ENCODE measurements at places on chromosomes 6 and 20. TPM values are rescaled to one million over a fixed set of nuclear protein-coding genes. Genes with fewer than 3 reads are reported as not detected.

DNA sequence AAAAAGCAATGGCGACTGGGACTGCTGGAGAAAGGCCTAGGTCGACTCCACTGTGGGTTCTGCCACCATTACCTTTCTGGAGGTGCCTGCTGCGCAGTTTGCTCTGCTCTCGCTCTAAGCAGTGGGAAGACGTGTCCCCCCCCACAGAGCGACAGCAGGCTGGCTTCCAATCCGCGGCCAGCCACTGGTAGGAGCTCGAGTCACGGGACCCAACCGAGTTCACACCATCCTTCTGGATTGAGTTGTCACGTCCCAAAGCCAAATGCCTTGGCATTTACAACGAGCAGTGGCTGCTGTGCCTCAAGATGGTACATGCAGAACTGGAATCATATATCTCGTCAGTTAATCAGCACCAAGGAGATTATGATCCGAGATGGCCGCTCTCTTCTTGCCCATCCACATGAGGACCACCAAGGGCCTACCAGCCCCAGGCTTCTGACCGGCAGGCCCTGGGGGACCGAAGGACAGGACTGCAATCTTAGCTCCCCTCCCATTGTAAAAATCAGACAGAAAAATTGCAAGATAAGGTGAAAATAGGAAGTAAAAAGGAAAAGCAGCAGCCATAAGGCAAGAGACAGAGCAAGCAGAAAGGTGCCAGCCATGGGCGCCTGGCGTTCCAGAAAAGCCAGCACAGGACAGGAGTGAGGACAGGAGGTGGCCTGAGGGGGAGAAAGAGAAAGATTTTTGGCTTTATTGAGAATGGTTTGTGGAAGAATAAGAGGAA is 74.4 kb downstream of the TRAM2 start:
- no peak for DNase-seq

Gene NOTCH4
- 23.0 TPM for total RNA-seq

DNA sequence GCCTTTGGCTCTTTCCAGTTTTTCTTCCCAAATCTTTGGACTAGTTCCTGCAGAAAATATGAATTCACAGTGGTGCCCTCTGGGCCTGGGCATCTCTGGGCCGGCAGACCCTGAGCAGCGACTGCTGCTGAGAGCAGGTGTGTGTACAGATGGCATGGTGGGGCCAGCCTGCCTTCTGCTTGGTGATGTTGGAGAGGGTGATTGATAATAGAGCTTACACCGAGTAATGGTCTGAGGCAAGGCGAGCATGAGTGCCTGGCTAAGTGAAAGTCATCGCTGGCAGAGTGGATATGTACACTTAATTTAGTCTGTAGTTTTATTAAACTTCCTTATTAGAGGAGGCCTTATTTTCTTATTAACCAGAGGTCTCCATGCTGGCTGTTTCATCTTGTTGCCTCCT is 156.9 kb downstream of the CDKAL1 start:
- no peak for DNase-seq

DNA sequence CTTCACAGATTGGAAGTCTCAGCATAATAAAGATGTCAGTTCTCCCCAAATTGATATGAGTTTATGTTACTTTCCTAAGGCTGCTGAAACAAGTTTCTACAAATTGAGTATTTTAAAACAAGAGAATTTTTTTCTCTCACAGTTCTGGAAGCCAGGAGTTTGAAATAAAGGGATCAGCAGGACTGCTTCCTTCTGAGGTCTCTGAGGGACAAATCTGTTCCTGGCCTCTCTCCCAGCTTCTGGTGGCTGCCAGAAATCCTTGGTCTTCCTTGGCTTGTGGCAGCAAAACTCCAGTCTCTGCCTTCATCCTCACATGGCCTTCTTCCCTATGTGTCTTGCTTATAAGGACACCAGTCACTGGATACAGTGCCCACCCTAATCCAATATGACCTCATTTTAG is 136.1 kb downstream of the TFAP2A start:
- DNase-seq: no peak

DNA sequence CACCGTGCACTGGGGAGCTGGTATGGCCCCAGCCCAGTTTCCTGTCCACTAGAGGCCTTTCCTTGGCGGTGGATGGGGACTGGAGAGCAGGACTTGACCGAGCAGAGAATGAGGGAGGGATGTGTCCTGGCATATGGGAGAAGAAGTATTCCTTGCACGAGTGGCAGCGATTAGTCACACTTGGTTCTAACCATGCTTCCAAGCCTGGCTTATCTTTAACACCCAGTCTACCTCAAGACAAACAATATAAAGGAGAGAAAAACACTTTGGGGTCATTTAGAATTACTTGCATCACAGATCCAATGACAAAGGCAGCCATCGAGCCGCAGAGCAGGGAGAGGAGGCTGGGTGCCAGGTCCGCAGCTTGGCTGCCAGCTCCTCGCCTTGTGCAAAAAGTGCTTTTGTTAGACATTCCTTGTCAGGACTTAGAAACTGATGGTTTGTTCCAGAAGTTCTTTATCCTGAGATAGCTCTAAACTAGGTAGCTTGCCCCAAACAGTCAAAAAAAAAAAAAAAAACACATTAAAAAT is 214.9 kb upstream of the GMDS start:
- DNase-seq: no peak

Gene ROS1
- total RNA-seq: 0.08 TPM

DNA sequence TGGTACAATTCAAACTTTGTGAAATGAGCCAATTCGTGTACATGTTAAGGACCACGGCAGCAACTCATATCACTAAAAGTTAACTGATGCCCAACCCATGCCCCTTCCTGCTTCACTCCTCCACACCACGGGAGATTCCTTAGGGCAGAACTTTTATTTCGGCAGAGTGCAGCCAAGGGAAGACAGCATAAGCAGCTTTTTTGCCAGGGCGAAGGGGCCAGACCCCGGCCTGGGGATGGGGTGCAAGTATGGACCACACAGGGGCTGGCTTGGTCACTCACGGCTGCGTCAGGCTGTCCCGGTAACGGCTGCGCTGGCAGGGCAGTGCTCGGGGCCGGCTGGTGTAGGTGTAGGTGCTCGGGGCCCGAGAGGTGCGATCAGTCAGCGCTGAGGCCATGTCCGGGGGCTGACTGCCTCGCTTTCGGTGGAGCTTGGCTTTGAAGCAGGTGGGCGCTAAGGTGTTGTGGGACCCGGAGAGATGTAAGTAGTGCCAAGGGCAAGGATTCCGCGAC is 792 bp downstream of the RSPH3 start:
- DNase-seq: no peak

Gene PACSIN1
- total RNA-seq: 15.2 TPM

DNA sequence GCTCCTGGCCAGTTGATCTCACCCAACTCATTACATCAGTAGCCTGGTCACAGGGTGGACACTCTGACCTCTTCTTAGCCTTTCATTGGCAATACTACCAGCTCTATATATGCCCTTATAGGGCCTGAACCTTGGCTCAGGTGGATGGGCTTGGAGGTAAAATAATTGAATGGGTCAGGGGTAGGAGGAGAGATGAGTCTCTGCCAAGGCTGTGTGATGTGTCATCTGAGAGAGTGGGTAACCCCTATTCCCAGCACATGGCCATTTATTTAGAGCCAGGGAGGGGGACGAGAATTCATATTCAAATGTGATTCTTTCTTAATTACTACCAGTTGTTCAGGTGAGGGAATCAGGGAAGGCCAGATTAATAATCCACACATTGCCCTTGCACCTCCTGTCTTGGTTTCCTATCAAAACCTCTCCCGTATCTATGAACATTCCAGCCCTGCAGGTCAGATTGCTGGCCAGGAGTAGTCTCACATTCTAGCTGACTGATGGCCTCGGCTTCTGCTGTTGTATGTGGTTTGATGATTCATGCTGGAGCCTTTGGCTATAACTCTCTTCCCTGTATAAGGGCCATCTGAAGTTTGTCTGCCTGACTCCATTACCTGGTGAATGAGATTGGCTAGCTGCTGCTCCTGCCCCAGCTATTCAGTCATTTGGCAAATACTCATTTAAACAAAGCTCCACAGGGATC is 13.4 kb downstream of the C20orf173 start:
- DNase-seq: no peak

- DNase-seq: peak; percentile 54
These were observed 16.1 kb upstream of the SERPINB1 start for GRCh38 chr6:2857580-2858337.

DNA sequence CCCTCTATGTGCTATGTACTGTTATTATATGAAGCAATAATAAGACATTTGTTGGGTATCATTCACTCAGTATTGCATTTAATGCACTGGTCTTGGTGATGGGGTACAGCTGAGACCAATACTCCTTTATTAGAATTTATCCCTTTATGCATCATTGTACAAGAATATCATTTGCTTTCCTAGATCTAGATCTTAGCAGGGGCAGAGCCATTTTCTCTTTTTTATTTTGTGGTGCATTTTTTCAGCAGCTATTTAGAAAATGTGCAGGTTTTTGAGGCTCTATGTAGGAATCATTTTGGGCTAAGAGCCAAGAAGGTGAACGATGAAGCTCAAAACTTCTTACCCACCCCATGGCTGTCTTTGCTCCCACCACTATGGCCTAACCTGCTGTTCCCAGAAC is 114.2 kb downstream of the OR2B2 start:
- no peak for DNase-seq

Gene C20orf144
- not detected for total RNA-seq

Gene TENT5A
- 44.4 TPM for total RNA-seq

DNA sequence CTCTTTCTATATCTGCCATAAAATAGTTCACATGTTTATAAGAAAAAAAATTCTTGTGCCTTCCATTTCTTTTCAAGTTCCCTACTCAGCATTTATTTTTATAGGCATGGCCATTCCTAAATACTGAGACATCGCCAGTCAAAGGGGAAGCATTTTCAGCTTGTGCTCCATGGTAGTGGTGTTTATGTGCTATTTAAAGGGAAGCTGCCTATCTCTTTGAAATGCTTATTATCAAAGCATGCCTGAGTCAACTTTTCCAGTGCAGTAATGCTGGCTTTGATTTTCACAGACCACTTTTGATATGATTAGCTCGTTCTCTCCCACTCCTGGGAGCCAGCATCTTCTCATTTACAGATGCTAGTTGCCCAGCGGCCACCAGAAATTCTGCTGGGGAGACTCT is 124.1 kb upstream of the RIN2 start:
- no peak for DNase-seq

GRCh38 chr6:8237668-8238067 is 135.3 kb upstream of the EEF1E1 start:
- DNase-seq: no peak

DNA sequence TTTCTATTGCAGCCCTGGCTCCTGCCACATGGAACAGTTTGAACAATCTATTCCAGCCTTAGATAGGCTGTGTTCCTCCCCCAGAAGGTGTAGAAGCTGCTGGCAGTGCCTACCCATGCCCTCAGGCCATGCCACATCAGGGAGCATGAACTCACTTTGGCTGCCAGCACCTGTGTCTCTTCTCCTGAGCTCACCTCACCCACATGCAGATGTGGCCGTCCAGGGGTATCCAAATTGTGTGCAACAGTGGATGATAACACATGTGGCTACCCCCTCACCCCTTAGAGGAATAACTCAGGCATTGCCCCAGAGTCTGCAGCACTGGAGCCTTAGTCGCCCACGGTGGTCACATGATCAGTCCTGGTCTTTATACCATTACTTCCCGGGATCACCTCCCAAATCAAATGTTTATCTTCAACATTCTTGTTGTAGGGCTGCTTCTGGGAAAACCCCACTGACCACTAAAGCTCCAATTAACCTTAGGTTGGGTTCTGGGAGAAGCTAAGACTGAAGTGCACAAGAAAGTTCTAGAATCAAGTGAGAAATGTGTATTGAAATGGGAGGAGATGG is 110.4 kb downstream of the BANF2 start:
- no peak for DNase-seq

DNA sequence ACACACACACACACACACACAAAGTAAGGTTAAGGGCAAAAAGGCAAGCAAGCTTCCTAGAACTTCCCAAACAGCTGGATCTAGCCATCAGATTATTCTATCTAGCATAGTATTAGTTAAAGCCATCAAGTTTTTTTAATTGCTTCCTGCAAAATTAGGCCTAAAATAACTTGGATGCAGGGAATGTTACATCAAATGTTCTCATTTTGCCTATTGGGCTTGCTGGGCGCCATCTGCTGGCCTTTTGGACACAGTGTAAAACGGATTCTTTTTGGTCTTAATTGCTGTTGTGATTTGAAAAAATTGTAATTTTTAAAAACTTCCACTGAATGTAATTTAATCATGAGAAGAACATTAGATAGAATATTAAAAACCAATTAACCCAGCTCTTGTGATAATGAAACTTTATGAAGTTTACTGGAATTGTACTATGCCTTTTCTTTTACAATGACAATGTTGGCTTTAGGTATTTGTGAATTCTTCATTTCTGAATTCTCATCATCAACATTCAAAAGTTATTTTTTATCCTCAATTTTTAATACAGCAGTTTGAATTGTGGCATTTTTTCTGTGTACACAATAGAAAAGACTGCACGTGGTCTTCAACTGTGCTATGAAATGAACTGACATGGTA is 6.8 kb downstream of the MKKS start:
- DNase-seq: peak; percentile 49

Gene WASF1
- 0.80 TPM for total RNA-seq

Gene FRS3
- total RNA-seq: 5.3 TPM

DNA sequence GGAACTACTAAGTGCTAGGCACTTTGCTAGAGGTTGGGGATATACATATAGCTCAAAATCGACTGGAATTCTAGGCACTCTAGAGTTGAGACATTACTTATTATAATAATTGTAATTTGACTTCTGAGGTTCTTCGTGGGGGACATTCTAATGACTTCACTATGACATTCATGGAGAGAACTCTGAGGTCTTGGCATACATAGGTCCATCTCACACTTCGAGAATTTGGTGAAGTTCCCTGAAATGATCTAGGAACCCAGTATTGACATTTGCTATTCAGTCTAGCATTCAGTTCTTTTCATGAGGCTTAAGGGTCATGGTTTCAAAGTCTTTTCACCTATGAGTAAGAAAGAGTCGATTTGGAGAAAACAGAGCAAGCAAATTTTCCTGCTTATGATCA is 446.6 kb upstream of the JAG1 start:
- DNase-seq: no peak

Gene EYA2
- 0.63 TPM for total RNA-seq
